ENCODE measurements at places on chromosomes 1 and 21.

GRCh38 chr1:170555370-170555769 lies 23.4 kb downstream of the GORAB start:
- no peak for DNase-seq

DNA sequence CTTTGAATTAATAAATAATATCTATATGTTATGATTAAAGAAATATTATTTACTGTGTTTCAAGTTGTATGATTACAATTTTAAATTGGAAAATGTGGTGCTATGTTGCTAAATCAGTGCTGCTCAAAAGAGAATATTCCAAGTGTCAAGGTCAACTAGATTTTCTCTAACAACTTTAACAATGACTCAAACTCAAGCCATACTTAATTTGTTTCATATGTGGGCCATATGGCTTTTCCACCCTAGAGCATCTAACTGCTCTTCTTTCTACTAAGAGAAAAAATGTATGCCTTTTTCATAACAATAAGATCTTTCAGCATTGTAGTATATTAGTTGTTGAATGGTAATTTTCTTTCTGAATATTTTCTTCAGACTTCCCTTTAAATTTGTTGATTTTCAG lies 8.3 kb upstream of the SYT14 start:
- no peak for DNase-seq

DNA sequence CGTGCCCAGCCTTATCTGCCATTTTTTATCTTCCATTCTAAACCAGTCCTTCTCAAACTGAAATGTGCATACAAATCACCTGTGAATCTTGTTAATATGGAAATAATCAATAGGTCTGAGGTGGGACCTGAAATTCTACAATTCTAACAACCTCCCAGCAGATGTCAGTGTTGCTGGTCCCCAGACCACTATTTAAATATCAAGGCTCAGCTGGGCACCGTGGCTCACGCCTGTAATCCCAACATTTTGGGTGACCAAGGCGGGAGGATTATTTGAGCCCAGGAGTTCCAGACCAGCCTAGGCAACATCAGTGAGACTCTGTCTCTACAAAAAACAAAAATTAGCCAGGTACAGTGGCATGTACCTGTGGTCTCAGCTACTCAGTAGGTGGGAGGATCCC lies 4.1 kb downstream of the UQCRHL start:
- DNase-seq: no peak

GRCh38 chr1:159825564-159825963 lies 1.1 kb upstream of the SLAMF8 start:
- DNase-seq: no peak

DNA sequence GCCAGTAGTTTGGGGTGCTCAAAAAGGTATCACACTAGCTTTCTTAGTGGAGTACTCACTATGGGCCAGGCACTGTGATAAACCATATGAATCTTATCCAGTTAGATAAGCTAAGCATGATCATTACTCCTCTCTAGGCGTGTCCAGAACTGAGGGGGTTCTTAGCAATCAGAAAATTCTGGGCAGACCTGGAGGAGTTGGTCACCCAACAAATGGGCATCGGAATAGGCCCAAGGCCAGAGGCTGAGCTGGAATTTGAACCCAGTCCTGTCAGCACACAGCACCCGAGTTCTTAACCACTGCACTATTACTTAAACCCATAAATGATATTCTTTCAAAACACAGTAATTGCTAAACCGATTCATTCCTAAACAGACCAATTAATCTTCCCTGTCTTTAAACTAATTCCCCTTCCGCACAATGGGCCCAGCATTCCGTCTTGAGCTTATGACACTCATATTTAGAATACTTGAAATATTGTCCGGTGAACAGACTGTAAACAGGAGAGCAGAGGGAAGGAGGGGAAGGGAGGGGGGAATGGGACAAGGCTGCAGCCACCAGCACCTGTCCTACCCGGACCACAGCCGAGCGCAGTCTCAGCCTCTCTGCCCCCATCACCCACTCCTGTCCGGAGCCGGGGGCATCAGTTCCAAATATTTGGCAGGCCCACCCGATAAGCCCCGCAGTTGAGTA lies 113.0 kb upstream of the GADD45A start:
- no peak for DNase-seq

- no peak for DNase-seq
These were observed 251.3 kb downstream of the KCNH1 start for GRCh38 chr1:210882414-210883221.

- DNase-seq: no peak
These were observed 63.4 kb downstream of the MAGI3 start for GRCh38 chr1:113453771-113454083.

DNA sequence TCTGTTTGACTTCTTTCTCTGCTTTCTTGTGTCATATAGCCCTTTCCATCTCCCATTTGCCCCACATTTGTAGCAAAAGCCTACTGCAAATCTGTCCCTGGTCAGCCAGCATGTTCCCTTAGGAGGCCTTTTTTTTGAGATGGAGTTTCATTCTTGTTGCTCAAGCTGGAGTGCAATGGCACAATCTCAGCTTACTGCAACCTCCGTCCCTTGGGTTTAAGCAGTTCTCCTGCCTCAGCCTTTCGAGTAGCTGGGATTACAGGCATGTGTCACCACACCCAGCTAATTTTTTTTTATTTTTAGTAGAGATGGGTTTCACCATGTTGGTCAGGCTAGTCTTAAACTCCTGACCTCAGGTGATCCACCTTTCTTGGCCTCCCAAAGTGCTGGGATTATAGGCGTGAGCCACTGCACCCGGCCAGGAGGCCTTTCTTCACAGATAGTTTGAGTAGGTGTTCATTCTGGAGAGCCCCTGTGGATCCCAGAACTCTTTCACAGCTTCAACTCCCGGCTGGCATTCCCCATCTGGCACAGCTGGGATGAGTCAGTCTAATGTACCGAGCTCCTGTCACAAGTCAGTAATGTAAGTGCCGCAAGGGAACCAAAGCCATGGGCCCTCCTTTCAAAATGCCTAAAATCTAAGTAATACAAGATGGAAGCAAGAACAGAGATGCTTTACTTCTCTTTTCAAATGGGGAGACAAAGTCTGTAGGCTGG lies 9.4 kb upstream of the NHLH1 start:
- DNase-seq: no peak

DNA sequence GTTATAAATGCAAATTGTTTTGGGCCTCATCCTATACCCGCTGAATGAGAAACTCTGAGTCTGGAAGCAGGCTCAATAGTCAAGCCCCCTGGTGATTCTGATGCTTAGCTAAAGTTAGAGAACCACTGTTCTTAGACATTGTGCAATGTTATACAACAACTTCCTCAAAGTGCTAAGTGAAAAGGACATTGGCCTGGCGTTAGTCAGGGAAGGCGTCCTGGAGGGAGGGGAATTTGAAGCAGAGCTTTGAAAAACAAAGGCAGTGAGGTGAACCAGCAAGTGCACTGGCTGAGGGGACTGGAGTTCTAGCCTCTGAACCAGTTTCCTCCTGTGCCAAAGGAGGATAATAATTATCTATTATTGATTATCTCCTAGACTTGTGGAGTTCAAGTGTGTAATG lies 5.1 kb downstream of the CD1D start:
- no peak for DNase-seq

DNA sequence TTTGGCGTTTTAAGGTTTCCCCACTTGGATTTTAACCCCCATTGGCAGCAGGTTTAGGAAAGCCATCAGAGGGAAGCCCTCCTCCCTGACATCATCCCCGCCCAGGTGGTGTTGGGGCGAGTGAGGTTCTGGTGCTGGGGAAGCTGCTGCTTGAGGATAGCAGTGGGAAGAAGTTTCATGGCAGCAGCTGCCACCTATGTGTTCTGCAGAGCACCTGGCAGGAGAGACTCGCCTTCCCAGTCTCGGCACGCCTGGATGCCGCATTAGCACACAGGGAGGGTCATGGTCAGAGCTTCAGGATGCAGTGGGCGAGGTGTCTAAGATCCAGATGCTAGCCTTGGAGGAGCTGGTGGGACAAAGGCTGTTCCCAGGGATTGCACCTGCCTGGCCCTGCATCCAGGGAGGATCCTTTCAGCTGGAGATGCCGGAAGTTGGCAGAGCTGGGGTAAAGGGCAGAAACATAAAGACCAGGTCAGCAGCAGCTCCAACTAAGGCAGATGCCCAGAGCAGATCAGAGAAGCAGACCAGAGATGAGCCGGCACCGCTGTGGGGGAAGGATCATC lies 33.9 kb downstream of the ABCG1 start:
- no peak for DNase-seq

DNA sequence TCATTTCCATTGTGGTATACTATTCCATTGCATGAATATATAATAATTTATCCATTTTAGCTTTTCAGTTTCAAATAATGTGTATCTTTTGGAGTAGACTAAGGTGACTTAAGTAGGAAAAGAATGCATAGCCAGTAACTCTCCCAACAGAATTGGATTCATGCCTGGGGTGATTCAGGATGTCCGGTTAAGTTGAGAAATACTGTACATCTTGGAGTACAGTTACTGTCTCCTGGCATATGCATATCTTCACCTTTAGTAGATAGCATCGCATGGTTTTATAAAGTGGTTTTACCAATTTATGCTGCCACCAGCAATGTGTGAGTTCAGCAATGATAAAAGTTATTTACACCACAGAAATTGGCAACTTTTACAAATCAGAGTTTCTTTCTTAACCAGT lies 18.6 kb upstream of the SLC6A9 start:
- no peak for DNase-seq
